ENCODE measurements at places on chromosomes 16 and 17. TPM values are rescaled to one million over a fixed set of nuclear protein-coding genes. Genes with fewer than 3 reads are reported as not detected.

DNA sequence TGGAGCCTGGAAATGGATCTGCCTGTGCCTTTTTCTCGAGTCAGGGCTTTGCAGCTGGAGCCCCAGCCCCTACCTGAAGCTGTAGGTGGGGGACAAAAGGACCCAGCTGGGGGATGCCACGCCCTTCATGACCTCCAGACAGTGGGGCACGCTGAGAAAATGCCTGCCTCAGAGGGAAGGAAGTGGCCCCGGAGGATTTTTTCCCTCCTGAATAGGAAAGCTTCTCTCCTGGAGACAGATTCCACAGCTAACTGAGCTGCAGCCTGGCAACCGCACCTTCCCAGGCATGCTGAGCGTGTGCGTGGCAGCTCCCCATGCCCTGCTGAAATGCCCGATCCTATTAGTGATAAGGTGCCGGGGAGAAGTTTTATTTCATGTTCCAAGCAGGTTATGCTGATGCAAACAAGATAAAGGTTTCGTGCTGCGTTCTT lies 58.0 kb downstream of the AIPL1 start:
- no peak overlapping the region for H3K27ac ChIP-seq
- no peak overlapping the region for H3K4me3 ChIP-seq
- H3K36me3 ChIP-seq: no peaks in the 10 kb centered on the region
- no peak for DNase-seq

Gene SCGB1C2
- not detected for total RNA-seq

DNA sequence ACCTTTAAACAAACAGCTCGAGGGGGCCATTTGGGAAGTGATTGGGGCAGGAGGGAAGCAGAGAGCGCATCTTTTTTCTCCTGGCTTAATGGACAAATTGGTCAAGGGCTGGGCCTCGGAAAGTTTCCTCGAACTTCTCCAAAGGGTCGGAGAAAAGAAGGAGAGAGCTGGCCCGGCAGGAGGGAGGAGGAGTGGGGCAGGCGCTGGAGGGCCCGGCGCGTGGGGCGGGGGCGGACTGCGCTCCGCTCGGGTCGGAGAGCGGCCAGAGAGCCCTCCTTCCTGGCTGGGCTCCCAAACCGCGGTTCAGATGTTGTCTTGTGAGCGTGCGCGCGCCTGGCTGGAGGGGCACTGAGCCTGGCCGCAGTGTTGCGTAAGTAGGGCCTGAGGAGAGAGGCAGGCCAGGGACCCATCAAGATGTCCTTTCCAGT lies 1.2 kb downstream of the MMP2 start:
- no peaks in the 10 kb centered on the region for H3K36me3 ChIP-seq
- H3K4me1 ChIP-seq: peaks cover 4% of the 10 kb centered on the region
- peak overlapping the region; percentile 92 for H3K27ac ChIP-seq
- DNase-seq: peak; percentile 86

DNA sequence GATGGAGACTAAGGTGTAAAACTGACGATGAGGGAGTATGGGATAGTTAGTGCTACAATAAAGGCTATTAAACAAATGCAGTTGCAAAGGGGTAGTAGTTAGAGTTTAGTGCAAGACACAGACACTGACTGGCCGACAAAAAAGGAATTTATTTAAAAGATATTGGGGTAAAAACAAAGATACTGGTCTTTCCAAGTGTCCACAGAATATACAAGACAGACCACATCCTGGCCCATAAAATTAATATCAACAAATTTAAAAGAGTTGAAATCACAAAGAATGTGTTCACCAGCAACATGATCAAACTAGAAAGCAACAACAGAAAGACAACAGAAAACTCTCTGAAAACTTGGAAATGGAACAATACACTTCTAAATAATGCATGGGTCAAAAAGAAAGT lies 54.7 kb downstream of the CFDP1 start:
- no peak overlapping the region for H3K27ac ChIP-seq
- H3K36me3 ChIP-seq: no peaks in the 10 kb centered on the region
- no peak overlapping the region for H3K4me3 ChIP-seq
- peaks cover 38% of the 10 kb centered on the region for H3K4me1 ChIP-seq
